Omental fat pad (tissue), 4 donors: ENCODE measurements at places on chromosomes 11 and 22.

GRCh38 chr11:102268083-102268984, 49.0 kb upstream of the BIRC3 start:
- peak; percentile 54 for DNase-seq

DNA sequence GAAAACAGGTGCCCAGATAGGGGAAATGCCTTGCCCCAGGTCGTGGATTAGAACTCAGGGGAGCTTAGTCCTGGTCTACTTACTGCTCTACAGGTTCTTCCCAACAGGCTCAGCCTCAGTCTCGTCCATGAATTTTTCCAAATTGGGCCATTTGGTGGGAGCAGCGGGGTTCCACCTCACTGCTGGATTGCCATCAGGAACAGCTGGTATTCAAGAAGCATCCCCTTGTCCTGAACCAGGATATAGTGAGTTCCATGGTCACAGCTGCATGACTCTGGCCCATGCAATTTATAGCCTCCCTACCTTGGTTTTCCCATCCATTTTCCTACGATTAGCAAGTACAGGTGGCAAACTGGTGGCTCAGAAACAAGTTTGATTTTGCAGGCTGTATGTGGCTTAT, 6.6 kb upstream of the UBE2L6 start:
- no peak for DNase-seq

- no peak for DNase-seq
Observed at GRCh38 chr11:80432057-80432456, 991.2 kb upstream of the TENM4 start.

- no peak for DNase-seq
Observed at GRCh38 chr22:47293368-47294221, 531.1 kb downstream of the TBC1D22A start.

DNA sequence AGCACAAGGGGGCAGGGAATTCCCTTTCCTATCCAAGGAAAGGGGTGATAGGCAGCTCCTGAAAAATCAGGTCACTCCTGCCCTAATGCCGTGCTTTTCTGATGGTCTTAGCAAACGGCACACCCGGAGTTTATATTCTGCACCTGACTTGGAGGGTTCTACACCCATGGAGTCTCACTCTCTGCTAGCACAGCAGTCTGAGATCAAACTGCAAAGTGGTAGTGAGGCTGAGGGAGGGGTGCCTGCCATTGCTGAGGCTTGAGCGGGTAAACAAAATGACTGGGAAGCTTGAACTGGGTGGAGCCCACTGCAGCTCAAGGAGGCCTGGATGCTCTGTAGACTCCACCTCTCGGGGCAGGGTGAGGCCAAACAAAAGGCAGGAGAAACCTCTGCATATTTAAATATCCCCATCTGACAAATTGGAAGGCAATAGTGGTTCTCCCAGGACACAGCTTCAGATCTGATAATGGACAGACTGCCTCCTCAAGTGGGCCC, 194.7 kb downstream of the OR4A47 start:
- DNase-seq: no peak

GRCh38 chr11:131186629-131187101, 183.8 kb upstream of the NTM start:
- DNase-seq: no peak

DNA sequence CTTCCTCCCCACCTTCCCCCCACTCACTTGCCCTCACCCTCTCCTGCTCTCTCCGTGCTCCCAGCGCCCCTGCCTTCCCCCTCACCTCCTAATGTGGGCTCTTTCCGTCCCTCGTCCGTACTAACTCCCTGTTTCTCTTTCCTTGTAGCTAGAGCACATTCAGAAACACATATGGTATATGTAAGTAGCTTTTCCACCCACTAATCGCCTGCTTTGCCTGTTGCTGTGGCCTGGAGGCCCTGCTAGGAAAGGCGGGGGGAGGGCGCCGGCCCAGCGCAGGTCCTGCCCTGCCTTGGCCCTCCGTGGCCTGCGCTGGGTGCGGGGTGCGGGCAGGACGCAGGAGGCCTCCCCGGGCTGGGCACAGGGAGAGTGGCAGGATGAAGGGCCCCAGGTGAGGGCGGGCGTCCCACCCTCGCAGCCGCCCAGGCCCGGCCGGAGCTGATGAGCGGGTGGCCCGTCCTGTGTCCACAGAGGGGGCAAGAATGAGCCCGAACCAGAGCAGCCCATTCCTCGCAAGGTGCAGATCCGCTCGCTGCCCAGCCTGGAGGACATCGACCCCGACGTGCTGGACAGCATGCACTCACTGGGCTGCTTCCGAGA, 41.7 kb downstream of the MOB2 start:
- no peak for DNase-seq

- DNase-seq: no peak
Observed at GRCh38 chr11:122869622-122870021, 12.9 kb upstream of the JHY start.

DNA sequence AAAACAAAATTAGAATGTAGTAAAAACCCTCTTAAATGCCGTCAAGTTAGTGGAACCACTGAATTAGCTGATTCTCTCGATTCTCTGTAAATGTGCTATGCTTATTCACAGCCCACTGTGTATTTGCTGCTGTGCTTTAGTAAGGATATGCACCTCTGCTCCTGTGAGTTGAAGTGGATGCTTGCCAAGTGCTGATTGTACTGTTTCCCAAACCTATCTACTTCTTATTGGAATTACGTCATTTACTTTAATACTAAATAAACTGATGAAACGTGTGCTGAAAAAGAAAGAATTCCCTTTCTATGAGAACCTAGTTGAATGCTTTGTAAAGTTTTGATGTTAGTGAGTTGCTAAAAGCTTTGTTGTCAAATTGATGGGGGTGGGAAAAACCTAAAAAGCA, 158.4 kb downstream of the LRRC4C start:
- no peak for DNase-seq

DNA sequence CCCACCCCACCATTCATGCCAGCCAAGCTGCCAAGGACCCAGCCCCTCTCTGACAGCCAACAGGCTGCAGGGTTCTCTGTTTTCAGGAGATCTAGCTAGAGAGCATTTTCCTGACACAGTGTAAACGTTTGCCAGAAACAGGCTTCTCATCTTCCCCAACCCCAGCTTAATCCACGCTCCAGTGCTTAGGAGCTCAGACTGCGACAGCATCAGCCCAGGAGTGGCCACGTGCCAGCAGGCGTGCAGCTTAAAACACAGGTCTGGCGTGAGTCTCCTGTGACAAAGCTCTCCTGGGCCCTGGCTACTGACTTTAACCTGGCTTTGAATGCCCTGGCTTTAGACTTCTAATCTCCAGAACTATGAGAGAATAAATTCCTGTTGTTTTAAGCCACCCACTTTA, 66.6 kb downstream of the GALNT18 start:
- DNase-seq: no peak

DNA sequence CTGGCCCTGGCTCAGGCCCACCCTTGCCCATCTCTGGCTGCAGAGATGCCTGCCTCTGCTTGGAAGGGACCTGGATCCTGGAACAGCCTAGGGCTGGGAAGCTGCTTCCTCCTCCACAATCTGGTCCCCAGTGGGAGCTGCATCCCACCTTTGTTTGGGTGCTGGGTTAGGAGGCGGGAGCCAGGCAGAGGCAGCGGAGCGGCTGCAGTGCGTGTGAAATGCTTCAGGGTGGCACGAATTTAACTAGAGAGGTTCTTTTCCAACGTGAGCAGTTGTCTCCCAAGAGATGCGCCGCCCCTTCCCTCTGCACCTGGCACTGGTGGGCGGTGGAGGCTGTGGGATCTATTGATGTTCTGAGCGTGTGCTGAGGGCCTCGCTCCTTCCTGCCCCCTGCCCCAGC, 31.6 kb downstream of the BRSK2 start:
- no peak for DNase-seq

DNA sequence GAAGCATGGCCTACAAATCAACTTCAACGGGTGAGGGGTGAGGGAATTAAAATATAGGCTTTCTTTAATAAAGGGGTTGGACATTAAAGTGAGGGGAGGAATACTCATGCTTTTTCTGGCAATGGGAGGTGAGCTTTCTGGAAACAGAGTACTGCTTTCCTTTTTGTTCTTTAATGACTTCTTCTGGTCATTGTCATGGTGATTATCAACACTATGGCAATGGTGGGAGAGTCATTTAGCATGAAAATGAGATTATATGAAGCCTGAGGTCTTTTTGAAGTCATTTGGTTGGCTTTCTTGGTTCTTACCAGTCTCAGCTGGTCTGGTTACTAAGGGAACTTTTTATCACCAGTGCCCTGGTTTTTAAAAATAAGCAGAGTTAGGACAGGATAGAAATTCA, 475.8 kb upstream of the LRRC4C start:
- no peak for DNase-seq

DNA sequence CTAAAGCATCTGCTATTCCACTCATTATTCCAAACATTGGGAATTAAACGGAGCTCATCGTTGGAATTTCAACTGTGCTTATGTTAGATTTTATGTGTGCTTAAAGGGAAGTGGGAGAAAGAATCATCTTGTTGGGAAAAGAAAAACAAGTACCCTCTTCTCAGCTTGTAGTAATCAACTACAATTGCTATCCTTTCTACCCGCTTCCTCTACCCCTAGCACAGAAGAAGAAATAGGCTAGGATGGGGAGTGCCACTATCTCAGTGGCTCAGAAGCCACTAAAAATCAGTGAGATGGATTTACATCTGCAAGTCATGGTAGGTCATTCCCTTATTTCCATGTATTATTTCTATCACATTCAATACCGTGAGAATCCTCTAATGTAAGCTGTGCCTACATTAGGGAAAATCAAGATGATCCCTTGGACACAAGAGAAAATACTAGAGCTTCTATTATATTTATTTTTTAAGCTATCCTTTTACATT, 97.9 kb upstream of the CD44 start:
- DNase-seq: no peak

DNA sequence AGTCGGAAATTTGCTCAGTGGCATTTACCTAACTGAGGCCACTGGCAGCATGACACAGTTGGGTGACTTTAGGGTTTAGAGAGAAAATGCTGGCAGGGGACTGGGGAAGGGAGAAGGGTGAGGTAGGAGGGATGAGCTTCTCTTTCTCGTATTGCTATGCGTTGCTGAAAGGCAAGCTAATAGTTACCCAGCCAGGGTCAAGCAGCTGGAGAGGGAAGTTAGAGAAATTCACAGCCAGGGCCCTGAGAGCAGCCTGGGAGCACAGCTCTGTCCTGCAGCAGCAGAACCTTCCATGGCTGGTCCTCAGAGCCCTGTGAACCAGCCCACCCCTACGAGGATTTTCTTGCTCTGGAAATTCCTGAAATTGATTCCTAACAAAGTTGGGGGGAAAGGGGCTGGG, 679.6 kb downstream of the NTM start:
- no peak for DNase-seq

DNA sequence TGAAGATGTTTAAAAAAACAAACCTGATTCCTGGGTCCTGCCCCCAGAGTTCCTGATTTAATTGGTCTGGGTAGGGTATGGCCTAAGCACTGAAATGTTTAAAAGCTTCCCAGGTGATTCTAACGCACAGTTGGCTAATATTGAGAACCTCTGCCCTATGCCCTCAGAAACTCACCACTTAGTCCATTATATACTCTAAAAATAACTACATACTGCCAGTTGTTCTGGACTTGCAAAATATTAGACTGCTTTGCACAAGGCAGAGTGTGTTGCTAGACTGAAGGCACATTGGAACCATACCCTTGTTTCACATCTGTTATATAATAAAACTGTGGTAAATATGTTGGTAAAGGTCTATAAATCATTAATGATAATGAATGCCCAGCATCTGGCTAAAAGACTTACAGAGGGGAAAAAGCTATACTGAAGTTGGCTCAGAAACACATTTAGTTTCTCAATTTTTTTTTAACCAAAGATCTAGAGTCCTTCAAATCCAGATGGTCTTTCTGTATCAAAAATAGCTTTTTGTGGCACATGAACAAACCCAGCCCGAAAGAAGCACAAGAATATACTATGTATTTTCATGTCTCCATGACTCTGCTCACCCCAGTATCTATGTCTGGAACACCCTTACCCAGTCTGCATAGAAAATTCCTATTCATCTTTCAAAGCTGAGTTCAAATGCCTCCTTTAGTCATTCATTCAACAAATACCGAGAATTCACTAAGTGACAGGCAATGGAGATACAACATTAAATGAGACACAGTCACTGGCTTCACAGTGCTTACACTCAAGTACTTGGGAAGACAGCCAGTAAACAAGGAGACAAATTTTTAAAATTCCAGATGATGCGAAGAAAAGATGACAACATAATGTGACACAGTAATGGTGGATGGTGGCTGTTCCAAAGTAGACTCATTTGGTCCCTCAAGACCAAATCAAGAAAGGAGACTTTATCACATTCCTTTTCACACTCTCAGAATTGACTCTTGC, 44.1 kb downstream of the RBFOX2 start:
- no peak for DNase-seq

GRCh38 chr11:69000831-69001242, 12.2 kb downstream of the MRGPRF start:
- no peak for DNase-seq

GRCh38 chr11:103051151-103051801, 40.7 kb downstream of the DCUN1D5 start:
- no peak for DNase-seq

DNA sequence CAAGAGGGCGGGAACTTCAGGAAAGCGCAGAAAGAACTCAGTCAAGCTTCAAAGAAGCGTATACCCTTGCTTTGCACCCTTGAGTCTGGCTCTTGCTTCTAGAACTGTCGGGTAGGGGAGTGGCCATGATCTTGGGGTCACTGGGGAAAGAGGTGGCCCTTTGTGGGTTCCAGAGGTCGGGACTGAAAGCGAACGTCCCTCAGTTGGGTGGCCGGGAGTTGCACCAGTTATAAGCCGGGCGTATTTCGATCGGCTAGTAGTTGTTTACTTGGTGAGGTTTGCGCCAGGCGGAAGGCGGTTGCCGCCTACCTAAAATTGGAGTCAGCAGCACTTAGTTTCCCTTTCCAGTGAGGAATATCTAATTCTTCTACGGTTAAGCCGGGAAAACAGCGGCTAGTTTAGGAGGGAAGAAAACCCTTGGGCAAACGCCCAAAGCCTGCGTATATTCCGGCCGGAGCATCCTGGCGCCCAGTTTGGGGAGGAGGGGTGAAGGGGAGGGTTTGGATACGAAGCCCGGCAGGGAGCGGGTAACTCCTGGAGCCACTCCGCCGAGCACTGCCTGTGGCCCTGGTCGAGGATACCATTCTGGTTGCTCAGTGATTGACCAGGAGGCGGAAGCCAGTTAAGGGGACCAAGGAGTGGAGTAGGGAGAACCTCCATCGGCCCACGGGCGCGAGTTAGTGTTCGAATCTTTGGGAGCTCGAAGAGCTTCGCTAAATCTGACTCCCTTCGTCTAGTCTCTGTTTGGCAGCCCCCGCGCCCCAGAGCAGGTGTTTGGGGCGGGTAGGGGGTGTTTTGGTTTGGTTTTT, 807 bp upstream of the WT1 start:
- no peak for DNase-seq
